ENCODE measurements at places on chromosomes 4 and X. TPM values are rescaled to one million over a fixed set of nuclear protein-coding genes. Genes with fewer than 3 reads are reported as not detected.
A peak's percentile ranks its signal among the peaks of the same experiment; 100 is the strongest.

Gene GUCY1B1
- total RNA-seq, result 2.2 TPM

GRCh38 chr4:83639849-83640493 lies 104.1 kb downstream of the GPAT3 start:
- DNase-seq, result no peak

GRCh38 chrX:112630187-112630586 lies 49.6 kb downstream of the LHFPL1 start:
- peak; percentile 19 for DNase-seq

- no peak for DNase-seq
Measured at GRCh38 chr4:20681271-20681670, 19.0 kb upstream of the PACRGL start.

- no peak for DNase-seq
Measured at GRCh38 chr4:8314691-8315255, 45.2 kb downstream of the HTRA3 start.

- no peak for DNase-seq
Measured at GRCh38 chrX:39855748-39856129, 242.0 kb downstream of the BCOR start.

GRCh38 chrX:139126493-139126892 lies 404.0 kb upstream of the F9 start:
- DNase-seq, result peak; percentile 12

GRCh38 chr4:52957220-52957686 lies 95.1 kb downstream of the RASL11B start:
- DNase-seq, result peak; percentile 68

DNA sequence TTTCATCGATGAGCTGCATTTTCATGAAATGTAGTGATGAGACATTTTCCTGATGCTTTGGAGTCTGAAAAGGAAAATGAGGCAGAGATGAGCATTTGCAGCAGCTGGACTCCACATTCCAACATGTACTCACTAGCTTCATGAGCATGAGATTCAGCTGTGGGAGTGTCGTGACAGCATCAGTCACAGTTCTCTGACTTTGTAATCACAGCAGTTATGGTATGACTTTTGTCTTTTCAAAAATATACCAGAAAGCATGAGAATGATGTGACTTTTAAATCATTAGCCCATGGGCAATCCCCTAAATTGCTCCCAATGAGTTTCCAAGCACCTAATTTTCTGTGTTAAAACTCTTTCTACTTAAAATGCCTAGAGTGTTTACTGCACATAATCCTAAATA lies 18.3 kb upstream of the MSL3 start:
- DNase-seq, result no peak

- DNase-seq, result no peak
Measured at GRCh38 chr4:70945046-70945445, 42.9 kb downstream of the MOB1B start.

Gene TRAM1L1
- 6.5 TPM for total RNA-seq

GRCh38 chr4:16818005-16818404 lies 80.4 kb downstream of the LDB2 start:
- DNase-seq, result no peak

Gene BST1
- total RNA-seq, result not detected

GRCh38 chr4:36267486-36268268 lies 13.7 kb upstream of the DTHD1 start:
- DNase-seq, result no peak

DNA sequence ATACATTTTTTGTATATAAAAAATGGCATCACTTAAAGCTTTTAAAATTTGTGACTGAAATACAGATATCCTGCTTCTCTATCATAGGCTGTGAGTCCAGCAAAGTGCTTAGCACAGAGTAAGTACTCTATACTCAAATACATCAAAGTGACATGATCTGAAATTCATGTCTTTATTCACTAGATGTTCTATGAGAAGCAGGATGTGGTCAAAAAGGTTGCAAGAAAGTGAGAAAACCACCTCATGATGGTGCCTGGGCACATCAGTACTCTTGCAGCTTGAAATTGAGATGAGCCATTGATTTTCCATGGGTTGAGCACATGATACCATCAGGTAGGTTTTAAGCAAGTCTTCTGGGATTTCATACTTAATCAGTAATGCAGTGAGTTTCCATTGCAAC lies 20.4 kb upstream of the SFRP2 start:
- DNase-seq, result no peak

Gene MAGEB2
- total RNA-seq, result not detected

Gene UGT2B15
- not detected for total RNA-seq

Gene ARMCX2
- 50.1 TPM for total RNA-seq

DNA sequence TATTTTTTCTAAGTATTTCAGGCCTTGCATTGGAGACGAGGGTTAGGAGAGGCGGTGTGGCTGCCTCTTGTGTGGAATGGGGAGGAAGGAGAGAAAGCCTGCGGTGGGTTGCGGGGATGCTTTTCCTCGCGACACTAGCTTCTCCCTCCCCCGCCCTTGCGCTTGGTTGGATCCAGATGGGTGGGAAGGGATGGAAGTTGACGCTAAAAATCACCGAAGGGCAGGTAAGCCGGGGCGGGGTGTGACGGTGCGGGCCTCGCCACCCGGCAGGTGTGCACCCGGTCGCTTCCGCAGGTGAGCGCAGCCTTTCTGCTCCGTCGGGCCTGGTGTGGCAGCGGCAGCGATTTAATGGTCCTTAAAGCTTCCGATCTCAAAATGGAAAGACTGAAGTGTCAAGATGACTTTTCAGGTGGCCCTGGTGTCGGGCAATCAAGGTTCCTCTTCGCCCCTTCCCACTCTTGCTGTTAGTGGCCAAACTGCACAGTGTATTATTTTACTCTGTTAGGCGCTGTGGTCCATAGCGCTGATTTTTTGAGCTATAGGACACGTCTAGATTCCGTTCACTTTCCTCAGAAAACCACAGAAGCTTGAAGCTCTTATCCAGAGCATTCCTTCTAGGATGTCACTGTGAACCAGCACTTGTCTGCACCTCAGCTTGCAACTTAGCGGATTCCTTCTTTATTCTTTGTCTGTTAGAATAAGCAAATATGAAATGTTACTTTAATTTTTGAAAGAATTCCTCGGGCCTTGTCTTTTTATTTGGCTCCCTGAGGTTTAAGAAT lies 765 bp downstream of the ENOPH1 start:
- peak; percentile 36 for DNase-seq

Gene MORC4
- 2.0 TPM for total RNA-seq

DNA sequence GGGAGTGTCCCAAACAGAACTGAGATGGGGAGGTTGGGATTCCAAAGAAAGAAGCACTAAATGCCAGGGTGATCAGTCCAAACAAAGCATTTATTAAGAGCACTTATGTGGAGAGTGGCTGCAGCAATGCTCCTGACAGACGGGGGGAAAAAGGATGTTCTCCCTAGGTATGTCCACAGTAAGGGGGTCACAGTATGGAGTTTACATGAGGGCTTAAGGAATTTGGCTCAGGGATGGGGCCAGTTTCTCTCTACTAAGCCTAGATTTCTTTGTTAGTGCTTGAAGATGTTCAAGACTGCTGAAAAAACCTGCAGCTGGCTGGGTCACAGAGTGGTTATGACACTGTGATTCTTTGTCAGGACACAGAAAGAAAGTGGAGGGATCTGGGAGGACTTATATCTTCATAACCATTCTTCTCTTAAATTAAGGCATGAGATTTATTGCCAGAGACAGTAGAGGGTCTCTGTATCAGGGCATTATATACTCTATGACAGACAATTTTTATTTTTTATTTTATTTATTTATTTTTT lies 1468.0 kb downstream of the C4orf33 start:
- no peak for DNase-seq

DNA sequence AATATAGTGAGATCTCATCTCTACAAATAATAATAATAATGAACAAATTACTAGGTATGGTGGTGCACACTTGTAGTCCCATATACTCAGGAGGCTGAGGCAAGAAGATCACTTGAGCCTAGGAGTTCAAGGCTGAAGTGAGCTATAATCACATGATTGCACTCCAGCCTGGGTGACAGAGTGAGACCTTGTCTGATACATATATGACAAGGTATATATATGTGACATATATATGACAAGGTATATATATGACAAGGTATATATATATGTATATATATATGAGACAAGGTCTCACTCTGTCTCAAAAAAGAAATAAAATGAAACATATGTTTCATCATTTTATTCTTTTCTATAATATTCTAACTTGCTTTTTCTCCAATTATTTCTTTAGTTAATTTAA lies 278.1 kb upstream of the TET2 start:
- no peak for DNase-seq

DNA sequence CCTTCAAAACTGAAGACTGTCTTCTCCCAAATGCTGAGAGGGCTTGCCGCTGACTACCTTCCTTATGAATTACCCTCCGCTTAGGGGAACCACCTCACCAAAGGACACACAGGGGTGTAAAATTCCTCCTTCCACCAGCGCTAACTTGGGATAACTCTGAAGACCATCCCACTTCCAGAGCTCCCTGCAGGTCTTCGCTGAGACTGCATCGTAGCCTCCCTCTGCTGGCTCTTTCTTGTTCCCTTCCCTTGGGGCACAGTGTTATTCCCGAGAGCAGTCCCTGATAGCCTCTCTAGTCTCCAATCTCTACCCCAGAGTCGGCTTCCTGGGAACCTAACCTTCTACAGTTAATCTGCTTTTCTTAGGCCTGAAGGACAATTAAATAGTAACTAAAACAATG lies 725.5 kb upstream of the ATOH1 start:
- DNase-seq, result no peak

GRCh38 chrX:8868906-8869305 lies 67.7 kb upstream of the FAM9A start:
- DNase-seq, result no peak

DNA sequence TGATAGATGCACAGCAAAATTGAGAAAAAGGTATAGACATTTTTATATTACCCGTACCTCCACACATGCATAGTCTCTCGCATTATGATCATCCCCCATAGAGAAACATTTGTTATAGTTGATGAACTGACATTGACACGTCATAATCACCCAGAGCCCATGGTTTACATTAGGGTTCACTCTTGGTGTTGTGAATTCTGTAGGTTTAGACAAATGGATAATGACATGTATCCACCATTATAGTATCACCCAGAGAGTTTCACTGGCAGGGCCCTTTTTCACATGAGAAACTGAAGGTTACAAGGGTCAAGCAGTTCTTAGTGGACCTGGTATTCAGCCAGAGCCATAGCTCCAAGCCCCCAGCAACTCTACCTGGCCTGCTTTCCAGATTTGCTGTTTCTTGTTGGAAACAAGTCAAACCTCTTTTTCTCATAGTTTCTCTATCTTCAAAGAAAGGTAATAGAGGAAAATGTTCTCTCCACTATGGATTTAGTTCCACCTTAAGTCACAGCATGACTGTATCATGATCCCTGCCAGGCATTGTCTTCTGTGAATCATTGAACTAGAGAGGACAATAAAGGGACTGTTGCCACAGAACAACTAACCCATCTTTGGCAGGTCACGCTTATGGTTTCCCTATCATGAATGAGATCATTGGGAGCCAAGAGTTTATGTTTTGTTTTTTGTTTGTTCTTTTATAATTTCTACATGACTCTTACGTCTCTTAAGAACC lies 64.0 kb downstream of the HHIP start:
- DNase-seq, result no peak

DNA sequence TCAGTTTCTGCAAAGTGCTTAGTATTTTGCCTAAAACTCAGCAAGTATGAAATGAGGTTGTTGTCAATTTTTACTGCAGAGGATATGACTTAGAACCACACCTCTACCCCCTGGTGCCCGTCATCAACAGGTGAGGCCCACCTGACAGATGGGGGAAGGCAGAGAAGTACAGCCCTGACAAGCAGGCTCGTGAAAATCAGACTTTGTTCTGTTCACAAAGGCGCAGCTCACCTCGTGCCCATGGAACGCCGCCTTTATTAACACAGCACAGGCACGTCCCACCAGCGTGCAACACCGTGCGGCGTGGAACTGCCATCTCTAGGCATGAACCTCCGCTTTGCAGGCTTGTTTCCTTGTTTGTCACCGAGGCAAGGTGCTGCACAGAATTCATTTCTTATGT lies 13.3 kb downstream of the CYP4V2 start:
- no peak for DNase-seq

- no peak for DNase-seq
Measured at GRCh38 chr4:21290562-21290961, 590.3 kb downstream of the PACRGL start.

Gene CXCL6
- not detected for total RNA-seq

Gene GRIA3
- total RNA-seq, result 9.7 TPM

Gene HTN1
- total RNA-seq, result not detected

DNA sequence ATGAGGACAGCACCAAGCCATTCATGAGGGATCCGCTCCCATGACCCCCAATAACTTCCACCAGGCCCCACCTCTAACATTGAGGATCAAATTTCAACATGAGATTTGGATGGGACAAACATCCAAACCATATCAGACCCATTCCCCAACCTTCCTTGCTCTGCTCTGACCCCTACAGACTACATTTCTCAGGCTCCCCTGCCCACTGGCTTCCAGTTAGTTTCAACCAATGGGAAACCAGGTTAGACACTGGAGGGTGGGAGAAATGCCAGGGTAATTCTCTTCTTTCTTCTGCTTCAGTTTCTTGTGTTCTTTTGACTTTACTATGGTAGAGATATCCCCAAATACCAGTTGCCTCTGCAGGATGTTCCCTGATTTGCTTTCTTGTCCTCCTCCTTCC lies 125.7 kb downstream of the CLCN4 start:
- DNase-seq, result no peak

GRCh38 chrX:145881175-145881995 lies 63.8 kb downstream of the SLITRK2 start:
- no peak for DNase-seq

DNA sequence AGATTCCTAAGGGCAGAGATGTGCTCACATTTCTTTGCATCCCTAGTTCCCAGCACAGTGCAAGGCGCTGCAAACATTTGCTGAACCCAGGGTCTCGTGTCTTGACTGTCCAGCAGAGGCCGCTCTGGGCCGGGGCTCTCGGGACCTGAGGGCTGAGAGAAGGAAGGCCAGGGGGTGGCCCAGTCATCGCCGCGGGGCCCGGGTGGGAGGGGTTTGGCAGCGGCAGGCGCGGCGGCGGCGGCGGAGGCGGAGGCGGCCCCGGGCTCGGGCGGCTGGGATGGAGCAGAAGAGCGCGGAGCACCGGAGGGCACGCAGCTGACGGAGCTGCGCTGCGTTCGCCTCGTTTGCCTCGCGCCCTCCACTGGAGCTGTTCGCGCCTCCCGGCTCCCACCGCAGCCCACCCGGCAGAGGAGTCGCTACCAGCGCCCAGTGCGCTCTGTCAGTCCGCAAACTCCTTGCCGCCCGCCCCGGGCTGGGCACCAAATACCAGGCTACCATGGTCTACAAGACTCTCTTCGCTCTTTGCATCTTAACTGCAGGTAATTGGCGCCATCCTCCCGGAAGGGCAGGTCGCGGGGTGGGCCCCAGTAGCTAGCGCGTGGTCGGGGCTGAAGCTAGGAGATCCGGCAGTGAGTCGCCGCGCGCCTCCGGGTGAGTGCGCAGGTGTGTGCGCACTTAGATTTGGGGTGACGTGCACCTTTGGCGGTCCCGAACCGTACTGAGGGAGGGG lies at the start of gene PARM1:
TSS of gene PARM1 (plus strand) at position 285 of the 730 bp plus-strand sequence. CDS start at position 497, 212 bp downstream.
- DNase-seq, result peak; percentile 98
